Suprapubic skin (tissue), 4 donors: ENCODE measurements at places on chromosomes 2 and 18. TPM values are rescaled to one million over a fixed set of nuclear protein-coding genes. Genes with fewer than 3 reads are reported as not detected.
A peak's percentile ranks its signal among the peaks of the same experiment; 100 is the strongest.

- no peak for DNase-seq
Measured at GRCh38 chr18:36685580-36685979, 143.2 kb downstream of the TPGS2 start.

DNA sequence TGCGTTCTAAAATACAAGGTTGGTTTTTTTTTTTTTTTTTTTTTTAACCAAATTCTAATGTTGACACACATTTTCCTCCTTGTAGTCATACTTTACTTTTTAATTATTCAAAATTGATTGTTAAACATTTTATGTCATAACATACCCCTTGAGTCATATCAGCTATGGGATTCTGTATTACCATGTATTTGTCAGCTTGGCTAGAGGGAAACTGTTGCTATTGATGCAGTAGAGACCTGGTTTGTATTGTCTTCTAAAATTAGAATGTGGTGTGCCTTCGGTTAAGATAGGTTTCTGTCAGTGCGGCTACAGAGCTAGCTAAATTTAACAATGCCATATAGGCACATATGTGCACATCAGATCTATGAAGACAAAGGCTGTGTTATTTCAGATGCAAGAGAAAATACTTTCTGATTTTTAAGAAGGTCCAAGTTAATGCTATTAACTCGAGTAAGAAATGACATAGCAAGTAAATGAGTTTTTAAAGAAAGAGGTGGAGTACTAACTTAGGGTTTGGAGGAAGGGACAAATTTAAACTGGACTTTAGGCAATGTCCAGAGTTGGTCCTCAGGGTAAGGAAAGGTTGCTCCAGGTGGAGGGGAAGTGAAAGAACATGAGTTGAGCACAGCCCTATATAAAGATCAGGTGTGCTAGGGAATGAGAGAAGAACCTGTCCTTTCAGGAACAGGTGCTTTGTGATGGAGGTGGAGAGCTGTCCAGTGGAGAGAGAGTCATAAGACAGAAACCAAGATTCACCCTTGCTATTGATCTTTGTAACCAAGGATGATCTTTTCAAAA lies 152.3 kb downstream of the PRPF40A start:
- DNase-seq: no peak

DNA sequence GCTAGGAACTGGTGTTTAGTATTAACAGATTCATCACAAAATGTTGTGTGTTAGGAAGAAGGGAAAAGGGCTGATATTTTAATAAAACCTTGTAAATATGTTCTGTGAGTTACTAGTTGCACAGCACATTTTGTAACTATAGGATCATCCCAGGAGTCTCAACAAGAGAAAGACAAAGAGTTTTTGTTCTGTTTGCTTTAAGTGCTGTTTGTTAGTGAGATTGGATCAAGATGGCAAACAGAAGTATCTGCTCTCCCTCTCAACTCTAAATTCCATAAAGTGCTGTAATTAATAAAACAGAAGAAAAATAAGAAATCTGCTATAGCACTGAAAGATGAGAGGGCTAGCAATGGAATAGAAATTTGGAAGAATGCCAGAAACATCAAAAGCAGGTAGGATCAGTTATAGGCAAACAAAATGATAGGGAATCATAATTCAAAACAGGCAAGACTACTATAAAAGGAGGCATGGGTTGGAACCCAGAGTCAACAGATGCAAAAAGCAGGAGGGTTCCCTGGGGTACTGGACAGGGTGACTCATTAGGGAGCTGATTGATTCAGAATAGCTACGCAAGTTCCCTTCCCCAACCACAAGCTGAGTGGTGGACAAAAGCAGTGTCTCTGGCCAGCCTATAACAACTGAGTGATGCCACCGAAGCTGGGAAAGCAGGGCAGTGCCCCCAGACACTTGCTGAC lies 75.8 kb downstream of the DYNC1I2 start:
- no peak for DNase-seq

DNA sequence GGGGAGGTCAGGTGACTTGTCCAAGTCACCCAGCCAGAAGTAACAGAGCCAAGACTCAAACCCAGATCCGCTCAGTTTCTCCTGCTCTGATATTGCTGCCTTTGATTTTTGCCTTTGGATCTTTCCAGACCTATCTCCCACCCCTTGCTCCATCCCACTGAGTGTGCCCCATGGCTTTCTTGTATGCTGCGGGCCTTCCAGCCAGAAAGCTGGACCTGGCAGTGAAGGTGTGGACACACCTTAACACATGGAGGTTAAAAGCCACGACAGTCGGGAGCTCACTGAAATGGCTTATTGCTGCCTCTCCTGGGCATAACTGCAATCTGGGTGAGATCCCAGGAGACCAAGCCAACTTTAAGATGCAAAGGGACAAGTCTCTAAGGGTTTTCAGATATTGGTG lies 86.7 kb downstream of the LONRF2 start:
- peak; percentile 44 for DNase-seq

GRCh38 chr18:73270920-73271634 lies 403.3 kb upstream of the NETO1 start:
- DNase-seq: no peak

- no peak for DNase-seq
Measured at GRCh38 chr2:38537937-38538525, 64.7 kb downstream of the HNRNPLL start.

GRCh38 chr2:241958818-241959545 lies 89.5 kb downstream of the RTP5 start:
- DNase-seq: peak; percentile 49

DNA sequence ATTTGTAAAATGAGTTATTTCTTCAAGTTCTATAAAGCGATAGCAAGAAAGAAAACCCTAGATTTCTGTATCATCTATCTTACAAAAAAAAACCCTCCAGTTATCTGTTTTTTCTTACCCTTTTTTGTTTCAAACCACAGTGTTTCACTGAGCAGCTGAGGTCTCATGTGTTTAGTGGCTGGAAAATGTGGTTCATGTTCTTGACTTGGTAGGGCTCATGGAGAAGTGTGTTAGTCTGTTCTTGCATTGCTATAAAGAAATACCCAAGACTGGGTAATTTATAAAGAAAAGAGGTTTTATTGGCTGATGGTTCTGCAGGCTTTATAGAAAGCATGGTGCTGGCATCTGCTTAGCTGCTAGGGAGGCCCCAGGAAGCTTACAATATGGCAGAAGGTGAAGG lies 147.3 kb upstream of the NABP1 start:
- DNase-seq: no peak

DNA sequence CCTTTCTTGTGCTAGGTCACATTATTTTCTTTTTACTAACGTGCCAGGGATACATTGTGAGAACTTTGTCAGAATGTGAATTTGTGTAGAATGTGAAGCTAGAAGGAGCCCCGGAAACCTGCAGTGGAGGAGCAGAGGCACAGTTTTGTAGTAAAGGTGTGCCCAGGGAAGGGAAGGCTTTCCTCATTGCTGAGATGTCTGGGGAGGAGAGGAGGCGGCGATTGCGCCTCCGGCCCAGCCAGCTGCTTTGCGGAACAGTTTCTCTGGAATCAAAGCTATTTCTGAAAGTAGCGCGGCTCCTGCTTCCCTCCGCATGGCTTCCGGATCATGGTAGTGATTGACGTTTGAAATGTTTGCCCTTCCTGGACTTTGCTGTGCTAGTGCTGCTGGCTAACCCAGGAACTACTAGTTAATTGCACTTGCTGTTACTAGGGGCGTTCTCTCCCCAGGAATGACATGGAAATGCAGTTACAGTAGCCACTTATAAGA lies 83.1 kb upstream of the RBM44 start:
- peak; percentile 69 for DNase-seq

DNA sequence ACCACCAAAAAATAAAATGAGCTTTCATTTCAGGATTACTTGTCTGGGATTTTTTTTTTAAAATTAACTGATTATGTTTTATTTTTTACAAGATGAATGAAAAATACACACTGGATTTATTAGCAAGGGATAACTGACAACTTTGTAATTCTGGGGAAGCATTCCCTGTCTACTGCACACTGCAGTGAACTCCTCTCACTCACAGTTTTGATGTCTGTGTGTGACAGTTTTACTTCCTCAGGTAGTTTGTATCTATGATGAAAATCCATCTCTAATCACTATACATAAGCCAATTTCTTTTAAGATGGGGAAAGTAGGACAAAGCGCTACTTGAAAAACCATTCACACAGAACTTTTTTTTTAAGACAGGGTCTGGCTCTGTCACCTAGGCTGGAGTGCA lies 94.5 kb downstream of the COBLL1 start:
- DNase-seq: no peak

- DNase-seq: no peak
Measured at GRCh38 chr2:29769847-29770246, 151.5 kb downstream of the ALK start.

DNA sequence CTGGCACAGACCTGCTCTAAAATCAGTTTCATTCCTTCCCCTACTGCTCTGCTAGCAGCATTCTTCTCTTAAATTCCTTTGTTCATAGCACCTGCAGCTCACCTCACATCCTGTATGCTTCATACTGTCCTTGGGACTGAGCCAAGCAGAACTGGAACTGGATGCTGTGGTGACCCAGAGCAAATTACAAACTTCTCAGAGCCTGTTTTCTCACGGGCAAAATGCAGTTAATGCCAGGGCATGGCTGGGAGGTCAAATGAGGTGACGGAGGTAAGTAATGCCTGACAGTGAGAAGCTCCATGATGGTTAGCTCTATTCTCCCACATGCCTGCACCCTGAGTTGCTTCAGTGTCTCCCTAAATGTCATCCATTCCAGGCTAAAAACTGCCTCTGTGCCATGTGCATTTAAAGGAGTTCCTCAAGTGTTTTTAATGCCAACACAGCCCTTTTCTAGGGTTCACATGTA lies 29.7 kb downstream of the C2orf42 start:
- DNase-seq: no peak

GRCh38 chr2:210540471-210540870 lies 15.9 kb upstream of the CPS1 start:
- no peak for DNase-seq

DNA sequence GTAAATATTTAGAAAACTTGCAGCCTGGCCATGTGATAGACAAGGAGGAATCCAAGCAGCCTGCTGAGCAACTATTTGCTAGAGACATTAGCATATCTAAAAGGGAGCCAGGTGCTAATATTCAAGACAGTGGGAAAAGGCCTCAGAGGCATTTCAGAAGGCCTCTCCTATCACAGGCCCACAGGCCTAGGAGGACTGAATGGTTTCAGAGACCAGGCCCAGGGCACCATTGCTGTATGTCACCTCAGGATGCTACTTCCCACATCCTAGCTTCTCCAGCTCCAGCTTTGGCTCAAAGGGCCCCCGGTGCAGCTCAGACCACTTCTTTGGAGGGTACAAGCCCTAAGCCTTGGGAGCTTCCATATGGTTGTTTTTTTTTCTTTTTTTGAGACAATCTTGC lies 3.8 kb downstream of the NAT8 start:
- DNase-seq: no peak

- DNase-seq: no peak
Measured at GRCh38 chr2:231069379-231070054, 12.8 kb downstream of the PSMD1 start.

- DNase-seq: peak; percentile 68
Measured at GRCh38 chr2:195898505-195899191, 170.0 kb downstream of the DNAH7 start.

GRCh38 chr2:198040835-198041234 lies 236.4 kb downstream of the PLCL1 start:
- DNase-seq: no peak

- DNase-seq: peak; percentile 41
Measured at GRCh38 chr2:239204136-239204875, 196.5 kb downstream of the HDAC4 start.

DSG1 gene
- total RNA-seq: 1,682 TPM

DUSP19 gene
- 2.7 TPM for total RNA-seq

SH3YL1 gene
- 104 TPM for total RNA-seq
